Activated T-helper 2 cell treated with anti-CD3 and anti-CD28 coated beads, Interferon-gamma antibody, Interleukin-2, Interleukin-4, amounts not matched to agents 10 μg/mL and 5 μg/mL and 100 μg/mL, durations not matched to agents 14 hours and 24 hours and 36 hours (primary cell): ENCODE measurements at places on chromosomes 16 and 17. TPM values are rescaled to one million over a fixed set of nuclear protein-coding genes. Genes with fewer than 3 reads are reported as not detected.

- no peak for DNase-seq
These were observed 4.7 kb downstream of the SLC22A31 start for GRCh38 chr16:89195521-89196171.

DNA sequence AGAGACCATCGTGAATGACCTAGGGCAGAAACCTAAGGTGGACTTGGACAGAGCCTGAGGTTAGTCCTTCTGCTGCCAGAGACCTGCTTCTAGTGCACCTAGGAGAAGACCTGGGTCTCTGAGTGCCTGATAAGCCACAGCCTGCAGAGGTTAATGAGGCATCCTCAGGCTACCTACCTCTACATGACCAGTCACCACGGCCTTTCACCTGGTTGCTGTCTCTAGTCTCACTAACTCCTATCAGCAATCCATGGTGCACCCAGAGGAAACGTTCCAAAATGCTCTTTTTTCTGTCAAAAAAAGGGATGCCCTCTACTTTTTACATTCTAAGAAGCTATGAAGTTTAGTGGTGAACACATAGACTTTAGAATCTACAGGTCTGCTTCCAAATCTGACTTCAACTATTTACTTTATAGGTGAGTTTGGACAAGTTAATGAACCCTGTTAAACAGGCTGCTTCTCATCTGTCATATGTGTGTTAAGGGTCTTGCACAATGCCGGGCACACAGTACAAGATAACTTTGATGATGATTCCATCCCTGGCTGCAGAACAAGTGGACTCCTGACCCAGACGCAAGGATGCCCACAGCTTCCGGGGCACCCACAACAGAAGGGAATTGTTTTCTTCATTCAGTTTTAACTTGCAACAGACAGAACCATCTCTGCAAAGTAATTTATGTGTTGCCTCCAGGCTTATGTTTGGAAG, 469.9 kb upstream of the CDH5 start:
- no peak for DNase-seq

The MYCBPAP gene
- 3.1 and 4.4 TPM in 2 replicates for total RNA-seq

GRCh38 chr17:32688221-32688620, 188.7 kb downstream of the MYO1D start:
- no peak for DNase-seq

DNA sequence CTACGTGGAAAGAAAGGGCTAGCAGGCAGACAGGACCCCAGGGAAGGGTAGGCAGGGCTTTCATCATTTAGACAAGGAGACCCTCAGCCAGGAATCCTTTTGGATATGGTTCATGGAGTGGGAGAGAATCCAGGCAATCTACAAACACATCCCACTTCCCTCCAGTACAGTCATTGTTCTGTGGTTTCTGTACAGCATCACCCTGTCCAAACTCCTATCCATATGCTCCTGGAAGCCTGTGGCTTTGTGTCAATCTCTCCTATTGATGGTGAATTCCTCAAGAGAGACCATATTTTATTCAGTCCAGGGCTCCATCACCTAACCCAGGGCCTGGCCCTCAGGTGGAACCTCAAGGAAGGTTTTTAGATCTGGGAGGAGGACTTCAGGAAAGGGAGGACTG, 99.2 kb downstream of the SPACA3 start:
- DNase-seq: no peak

DNA sequence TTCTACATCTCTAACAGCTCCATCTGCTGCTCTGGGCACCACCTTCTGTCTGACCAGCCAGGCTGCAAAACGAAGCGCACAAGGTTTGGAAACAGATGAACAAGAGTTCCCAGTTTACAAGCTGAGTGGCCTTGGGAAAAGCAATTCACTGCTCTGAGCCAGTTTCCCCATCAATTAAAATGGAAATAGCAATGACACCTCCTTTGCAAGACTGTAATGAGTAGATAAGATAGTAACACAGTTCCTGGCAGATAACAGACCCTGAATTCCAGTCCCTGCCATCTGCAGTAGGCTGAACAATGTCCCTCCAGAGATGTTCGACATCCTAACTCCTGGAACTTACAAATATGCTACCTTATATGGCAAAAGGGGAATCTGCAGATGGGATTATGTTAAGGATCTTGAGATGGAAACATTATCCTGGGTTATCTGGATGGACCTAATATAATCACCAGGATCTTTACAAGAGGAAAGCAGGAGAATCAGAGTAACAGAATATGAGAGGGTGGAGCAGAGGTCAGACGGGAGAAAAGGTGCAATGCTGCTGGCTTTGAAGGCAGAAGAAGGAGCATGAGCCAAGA, 27.9 kb downstream of the CPPED1 start:
- no peak for DNase-seq

DNA sequence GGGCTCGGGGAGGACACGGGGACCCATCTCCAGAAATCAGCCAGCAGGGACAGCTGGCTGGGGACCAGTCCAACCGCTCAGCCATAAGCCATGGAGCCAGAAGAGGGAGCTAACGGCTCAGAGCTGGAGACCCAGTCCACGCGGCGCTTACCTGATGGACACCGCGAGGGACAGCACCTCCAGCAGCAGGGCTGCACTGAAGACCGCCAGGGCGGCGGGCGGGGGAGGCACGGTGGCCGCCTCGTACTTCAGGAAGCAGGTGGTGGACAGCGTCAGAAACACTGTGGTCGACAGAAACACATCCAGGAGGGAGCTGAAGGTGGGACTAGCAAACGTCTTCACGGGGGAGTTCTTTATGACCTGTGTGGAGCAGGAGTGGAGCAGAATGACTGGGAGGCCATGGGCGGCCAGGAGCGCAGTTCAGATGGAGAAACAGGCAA, 102.6 kb upstream of the CREBBP start:
- peak; percentile 26 for DNase-seq

GRCh38 chr17:33152783-33153182, 140.3 kb downstream of the ASIC2 start:
- no peak for DNase-seq

- DNase-seq: no peak
These were observed 146.4 kb downstream of the MSI2 start for GRCh38 chr17:57402681-57403180.

DNA sequence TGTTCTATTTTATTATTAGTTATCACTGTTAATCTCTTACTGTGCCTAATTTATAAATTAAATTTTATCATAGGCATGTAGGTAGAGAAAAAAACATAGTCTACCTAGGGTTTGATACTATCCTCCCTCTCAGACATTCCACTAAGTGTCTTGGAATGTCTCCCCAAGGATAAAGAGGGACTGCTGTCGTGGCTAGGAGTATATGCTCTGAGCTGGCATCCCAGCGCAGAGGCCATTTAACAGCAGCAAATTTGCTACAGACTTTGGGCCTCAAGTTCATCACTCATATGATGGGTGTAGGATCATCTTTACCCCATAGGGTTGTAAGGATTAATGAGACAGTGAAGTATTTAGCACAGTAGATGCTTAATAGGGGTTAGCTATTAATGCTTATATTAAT, 56.7 kb downstream of the ZFHX3 start:
- no peak for DNase-seq

GRCh38 chr16:87790292-87791100, 24.7 kb upstream of the KLHDC4 start:
- DNase-seq: no peak

- DNase-seq: no peak
These were observed 12.4 kb downstream of the CCDC47 start for GRCh38 chr17:63760771-63761539.
